ENCODE measurements at places on chromosomes 3 and 15.

- no peak for DNase-seq
Observed at GRCh38 chr3:118369892-118370491, 664.7 kb downstream of the IGSF11 start.

- DNase-seq, result no peak
Observed at GRCh38 chr3:62482961-62483360, 109.6 kb upstream of the FEZF2 start.

- no peak for DNase-seq
Observed at GRCh38 chr3:118165413-118165812, 869.2 kb downstream of the IGSF11 start.

- no peak for DNase-seq
Observed at GRCh38 chr3:17144665-17144993, 259.9 kb downstream of the PLCL2 start.

DNA sequence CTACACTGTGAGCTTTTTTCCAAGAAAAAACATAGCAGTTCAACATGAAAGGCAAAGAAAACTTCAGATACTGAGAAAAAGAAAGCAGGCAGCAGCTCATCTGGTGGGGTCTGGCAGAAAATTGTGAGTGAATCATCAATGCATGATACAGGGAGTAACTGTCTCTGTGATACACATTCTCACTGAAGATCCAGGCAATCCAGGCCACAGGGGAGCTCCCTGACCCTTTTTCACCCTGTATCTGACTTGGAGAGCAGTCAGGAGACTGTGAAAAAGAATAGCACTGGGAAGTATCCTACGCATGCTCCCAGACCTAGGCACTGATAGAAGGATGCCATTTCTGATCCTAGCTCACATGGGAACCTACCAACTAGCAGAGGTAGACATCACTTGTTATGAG lies 269.8 kb downstream of the MBNL1 start:
- DNase-seq, result no peak

DNA sequence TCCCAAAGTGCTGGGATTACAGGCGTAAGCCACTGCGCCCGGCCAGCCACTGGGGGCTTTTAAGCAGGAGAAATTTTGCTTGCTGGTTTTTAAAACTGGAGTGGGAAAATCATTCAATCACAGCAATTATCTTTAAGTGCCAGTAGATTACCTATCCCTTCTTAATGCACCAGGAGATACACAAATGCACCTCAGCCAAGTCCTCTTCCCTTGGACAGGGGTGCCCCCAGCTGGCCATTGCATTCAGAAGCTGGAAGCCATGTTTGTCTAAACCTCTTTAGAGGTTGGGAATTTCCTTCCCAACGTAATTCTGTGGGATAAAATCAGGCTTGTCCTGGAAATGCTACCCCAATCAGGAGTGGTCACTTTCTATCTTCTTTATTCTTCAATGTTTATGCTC lies 26.6 kb downstream of the MIX23 start:
- DNase-seq, result peak; percentile 23

GRCh38 chr3:14435175-14436014 lies 33.0 kb downstream of the SLC6A6 start:
- no peak for DNase-seq

DNA sequence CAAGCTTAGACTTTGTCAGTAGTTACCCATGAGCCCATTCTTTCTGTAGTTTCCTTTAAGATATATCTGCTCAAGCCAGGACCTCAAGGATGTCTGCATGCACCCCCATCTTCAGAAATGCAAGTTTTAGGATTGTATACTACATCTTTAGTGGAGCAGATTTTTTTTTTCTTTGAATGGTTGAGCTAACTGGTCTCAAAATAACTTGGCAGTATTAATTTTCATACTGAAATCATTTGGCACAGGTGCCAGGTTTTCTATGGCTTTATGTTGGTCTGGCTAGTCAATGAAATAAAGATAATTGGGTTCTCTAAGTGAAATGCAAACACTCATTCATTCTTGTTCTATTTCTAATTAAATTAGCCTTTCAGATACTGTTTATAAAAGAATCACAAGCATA lies 108.9 kb downstream of the ATG7 start:
- no peak for DNase-seq

DNA sequence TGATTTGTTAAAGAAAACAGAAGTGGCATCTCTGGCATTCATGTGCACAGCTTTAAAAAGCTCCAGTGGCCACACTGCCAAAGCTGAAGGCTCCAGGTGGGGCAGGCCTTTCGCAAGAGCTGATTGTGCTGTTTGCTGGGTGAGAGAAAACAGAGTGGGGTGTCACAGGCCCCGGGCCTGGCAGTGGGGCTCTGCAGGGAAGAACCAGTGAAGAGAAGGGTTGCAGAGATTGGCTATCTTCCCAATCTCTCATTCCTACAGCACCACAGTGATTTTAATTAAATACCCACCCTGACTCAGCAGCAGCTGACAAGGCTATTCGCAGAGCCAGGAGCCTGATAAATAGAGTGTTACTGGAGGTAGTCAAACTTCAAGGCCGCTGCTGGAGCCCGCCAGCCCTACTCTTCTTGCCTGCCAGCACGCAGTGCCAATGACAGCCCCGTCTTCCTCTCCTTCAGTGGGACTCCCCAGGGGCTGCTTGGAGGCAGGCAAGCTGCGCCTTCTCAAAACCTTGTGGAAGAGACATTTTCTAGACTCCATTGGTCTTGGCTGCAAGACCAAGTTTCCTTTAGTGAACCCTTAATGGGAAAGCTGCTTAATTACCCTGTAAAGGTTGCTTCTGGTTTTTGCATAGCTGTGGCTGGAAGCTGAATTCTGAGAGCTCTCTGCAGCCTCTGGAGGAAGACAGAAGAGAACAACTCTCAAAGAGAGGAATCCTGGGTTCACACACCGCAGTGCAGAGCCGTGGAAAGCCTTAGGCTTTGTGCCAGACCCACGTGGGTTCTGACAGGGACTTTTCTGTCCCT lies 225.8 kb upstream of the SLCO3A1 start:
- no peak for DNase-seq

GRCh38 chr3:32816439-32817256 lies 1.1 kb upstream of the TRIM71 start:
- peak; percentile 92 for DNase-seq

GRCh38 chr3:16490062-16490619 lies 23.4 kb downstream of the RFTN1 start:
- DNase-seq, result no peak

DNA sequence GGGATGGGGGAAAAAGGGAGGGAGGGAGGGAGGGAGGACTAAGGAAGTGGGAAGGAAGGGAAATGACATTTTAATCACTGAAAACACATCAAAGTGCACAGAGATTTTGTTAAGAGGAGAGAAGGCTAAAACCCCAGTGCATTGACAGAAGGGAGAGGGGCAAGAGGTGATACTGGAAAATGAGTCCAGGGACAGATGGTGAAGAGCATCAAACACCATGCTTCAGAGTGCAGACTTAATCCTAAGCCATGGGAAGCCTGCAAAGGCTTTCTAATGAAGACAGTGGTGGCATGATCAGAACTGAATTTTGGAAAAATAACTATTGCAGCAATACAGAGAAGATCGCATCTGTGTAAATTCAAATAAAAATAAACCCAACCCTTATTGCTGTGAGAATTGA lies 41.8 kb downstream of the HGD start:
- DNase-seq, result no peak

GRCh38 chr3:37995652-37996641 lies 5.4 kb downstream of the VILL start:
- DNase-seq, result no peak

GRCh38 chr3:110459021-110459420 lies 612.6 kb upstream of the NECTIN3 start:
- no peak for DNase-seq

- DNase-seq, result no peak
Observed at GRCh38 chr3:108862865-108863798, 40.5 kb downstream of the TRAT1 start.

DNA sequence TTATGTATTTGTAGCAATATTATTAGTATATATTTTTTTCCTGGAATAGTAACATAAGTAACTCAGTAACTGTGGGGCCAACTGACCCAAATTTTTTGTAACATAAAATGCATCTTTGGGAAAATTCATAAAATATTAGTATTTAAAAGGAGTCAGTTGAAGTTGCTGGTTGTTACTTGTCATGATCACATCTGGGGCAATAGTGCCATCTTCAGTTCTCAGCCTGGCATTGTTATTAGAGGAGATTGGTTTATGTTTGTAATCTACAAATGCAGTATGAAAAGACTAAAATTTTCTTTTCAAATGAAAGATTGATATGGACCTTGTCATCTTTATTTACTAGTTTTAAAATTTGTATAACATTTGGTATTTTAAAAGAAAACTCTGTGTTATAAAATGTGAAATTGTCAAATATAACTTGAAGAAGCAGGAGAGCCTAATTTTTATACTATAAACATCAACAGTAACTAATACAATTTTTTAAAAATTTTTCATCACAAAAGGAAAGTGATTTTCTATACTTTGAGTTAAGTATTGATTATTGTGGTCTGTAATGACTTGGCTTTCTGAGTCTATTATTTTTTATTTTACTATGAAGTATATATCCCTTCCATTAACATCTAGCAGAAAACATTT lies 38.8 kb upstream of the MLF1 start:
- no peak for DNase-seq

DNA sequence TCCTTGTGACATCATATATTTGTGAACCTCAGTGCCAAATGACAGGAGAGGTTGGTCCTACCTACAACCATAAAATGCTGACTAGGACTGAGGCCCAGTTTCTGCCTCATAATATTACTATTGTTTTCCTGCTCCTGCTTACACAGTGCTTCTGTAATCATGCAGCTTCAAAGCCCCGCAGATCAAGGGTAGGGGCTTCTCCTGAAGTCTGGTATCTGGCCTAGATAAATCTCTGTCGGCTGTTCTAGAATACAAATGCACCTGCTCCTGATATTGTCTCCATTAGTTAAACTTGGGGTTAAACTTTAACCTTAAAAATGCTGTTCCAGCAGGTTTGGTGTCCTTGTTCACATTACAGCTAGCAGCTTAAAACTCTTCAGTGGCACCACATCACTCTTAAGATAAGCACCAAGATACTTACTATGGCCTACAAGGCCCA lies 552.4 kb downstream of the TUSC7 start:
- DNase-seq, result no peak

DNA sequence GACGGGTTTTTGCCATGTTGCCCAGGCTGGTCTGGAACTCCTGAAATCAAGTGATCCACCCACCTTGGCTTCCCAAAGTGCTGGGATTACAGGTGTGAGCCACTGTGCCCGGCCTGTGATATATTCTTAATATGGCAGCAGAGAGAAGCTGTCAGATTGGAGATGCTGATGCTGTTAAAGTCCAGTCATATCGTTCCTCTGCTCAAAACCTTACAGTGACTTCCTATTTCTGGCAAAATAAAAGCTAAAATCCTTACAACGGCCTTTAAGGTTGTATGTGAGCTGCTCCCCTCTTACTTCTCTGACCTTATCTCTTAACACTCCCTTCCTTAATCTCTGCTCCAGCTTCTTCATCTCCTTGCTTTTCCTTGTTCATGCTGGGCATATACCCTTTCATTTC lies 26.6 kb upstream of the MGA start:
- no peak for DNase-seq

GRCh38 chr3:114374433-114374990 lies 80.7 kb downstream of the TIGIT start:
- no peak for DNase-seq

DNA sequence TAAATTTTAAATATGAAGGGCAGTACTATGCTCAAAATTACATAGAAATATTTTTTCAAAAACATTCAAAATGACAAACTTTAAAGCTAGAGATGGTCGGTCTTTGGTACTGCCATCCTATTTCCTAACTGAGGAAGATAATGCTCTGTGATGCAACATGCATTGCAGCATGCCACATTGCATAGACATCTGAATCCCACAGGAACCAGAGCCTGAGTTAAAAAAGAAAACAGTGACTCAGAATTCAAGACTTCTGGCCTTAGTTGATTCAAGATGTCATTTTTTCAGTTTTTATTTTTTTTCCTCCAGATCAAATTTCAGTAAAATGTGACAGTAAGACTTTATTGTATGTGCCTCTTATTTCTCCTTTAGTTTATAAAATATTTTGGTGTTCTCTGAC lies 33.1 kb downstream of the TP63 start:
- no peak for DNase-seq

- peak; percentile 50 for DNase-seq
Observed at GRCh38 chr3:55489798-55490132, 2.7 kb upstream of the WNT5A start.

- no peak for DNase-seq
Observed at GRCh38 chr15:96180087-96180748, 150.3 kb upstream of the NR2F2 start.

DNA sequence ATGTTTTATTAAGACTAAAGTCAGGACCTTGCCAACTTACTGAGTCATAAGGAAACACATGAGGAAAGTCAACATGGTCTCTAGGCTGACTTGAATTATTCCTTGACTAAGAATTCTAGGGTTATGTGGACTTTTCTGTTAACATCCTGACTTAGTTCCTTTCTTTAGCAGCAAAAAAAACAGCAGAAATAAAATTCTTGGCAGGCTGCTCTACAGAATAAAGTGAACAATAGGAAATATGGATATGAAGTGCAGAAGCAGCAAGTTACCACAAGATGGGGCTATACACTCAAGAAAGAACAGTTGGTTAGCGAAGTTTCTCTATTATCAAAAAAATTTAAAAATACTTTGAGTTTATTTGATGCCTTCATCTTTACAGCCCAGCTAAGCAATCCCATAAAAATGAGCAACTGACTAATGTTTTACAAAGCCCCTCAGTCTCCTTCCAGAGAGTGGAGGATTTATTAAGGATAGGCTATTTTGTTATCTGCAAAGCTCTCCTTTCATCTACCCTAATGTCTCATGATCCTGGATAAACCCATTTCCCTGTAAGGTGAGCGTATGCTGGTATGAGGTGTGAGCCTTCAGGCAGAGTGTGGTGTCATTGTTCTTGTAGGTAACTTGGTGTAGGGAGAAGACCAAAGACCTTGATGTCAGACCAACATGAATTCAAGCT lies 23.1 kb upstream of the MCCC1 start:
- DNase-seq, result no peak

DNA sequence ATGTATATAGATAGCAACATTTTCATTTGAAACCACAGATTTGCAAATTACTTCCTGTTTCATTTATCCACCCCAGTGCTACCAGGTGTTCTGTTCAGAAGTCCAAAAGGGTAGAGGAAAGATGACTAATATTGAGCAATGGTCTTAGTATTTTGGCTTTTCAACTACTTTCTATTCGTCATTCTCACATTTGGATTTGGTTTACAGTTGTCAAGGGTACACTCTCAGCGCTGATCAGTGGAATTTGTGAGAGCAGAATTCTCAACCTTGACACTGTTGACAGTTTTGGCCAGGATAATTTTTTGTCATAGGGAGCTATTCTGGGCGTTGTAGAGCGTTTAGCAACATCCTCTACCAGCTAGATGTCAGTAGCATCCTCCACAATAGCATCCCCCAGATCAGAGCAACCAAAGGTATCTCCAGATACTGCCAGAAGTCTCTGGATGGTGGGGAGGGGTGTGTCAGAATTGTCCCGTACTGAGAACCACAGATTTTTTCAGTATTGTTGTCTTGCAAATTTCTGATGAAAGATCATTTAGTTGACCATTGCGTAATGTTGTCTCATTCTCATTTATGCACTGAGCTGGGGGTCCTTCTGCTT lies 4.2 kb downstream of the HMCES start:
- no peak for DNase-seq
